ENCODE measurements at places on chromosomes 13 and 19. TPM values are rescaled to one million over a fixed set of nuclear protein-coding genes. Genes with fewer than 3 reads are reported as not detected.

Gene SLC8A2
- total RNA-seq: under 0.01 TPM

Gene SOX1
- total RNA-seq: not detected

Gene ZNF583
- 3.5 TPM for total RNA-seq

Gene KLK12
- not detected for total RNA-seq

Gene LILRB2
- not detected for total RNA-seq

Gene RUBCNL
- total RNA-seq: not detected

Gene LAIR1
- total RNA-seq: not detected

Gene PLIN4
- under 0.01 TPM for total RNA-seq

Gene EDDM13
- total RNA-seq: 0.47 TPM

Gene EFNB2
- total RNA-seq: 129 TPM

Gene ATP4A
- total RNA-seq: not detected

Gene SLC10A2
- not detected for total RNA-seq

Gene SIGLEC5
- total RNA-seq: not detected

Gene SERP2
- total RNA-seq: 0.45 TPM

Gene CEBPA
- total RNA-seq: 0.18 TPM

Gene GJB2
- not detected for total RNA-seq

Gene CCDC70
- total RNA-seq: not detected

Gene ERICH6B
- not detected for total RNA-seq
